ENCODE measurements at places on chromosomes 4 and X.

GRCh38 chrX:74536832-74537371 is 77.5 kb downstream of the RLIM start:
- no peak for DNase-seq

GRCh38 chr4:25345744-25346143 is 31.3 kb upstream of the ANAPC4 start:
- DNase-seq, result no peak

GRCh38 chr4:95388911-95389310 is 159.9 kb downstream of the UNC5C start:
- DNase-seq, result no peak

- DNase-seq, result no peak
Measured at GRCh38 chrX:40083979-40084359, 13.8 kb downstream of the BCOR start.

DNA sequence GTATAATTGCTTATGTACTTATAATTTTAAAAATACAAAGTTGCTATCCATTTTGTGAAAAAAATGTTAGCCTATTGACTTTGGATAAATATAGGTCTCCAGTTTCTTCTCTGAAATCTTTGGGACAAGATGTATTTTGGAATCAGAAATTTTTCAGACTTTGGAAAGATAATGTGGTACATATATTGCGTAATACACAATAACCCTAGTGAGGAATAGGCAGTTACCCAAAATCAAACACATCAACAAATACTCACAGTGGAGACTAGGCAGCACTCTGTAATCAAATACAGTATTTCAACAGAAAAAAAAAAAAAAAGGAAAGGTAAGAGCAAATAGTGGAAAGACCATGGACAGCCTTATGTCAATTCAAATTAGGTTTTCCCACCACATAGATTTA is 796.8 kb downstream of the ADGRL3 start:
- no peak for DNase-seq

GRCh38 chrX:9775930-9776329 is 10.3 kb upstream of the GPR143 start:
- no peak for DNase-seq

- no peak for DNase-seq
Measured at GRCh38 chr4:148435654-148436406, 6.4 kb downstream of the NR3C2 start.

GRCh38 chrX:36581030-36581429 is 427.1 kb upstream of the FAM47C start:
- no peak for DNase-seq

DNA sequence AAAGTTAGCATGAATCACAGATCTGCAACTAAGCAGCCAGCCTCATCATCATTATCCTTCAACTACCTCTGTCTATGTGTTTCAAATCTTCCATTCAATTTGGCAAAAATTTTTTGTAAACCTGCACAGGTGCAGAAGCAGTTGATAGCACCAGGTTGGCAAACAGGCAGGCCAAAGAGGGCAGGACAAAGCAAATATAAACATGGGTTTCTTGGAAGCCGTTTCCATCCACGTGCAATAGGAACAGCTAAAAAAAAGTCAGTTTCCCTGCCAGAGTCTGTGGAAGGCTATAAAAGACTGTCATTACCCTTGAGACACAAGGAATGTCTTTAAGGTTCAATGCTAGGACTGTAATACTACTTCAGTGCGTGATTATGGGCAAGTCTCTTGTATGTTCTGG is 253.2 kb downstream of the PDHA2 start:
- no peak for DNase-seq

GRCh38 chrX:63529961-63530360 is 178.8 kb upstream of the SPIN4 start:
- no peak for DNase-seq

GRCh38 chr4:96766359-96766758 is 926.5 kb downstream of the PDHA2 start:
- no peak for DNase-seq

GRCh38 chr4:848803-849477 is 23.0 kb upstream of the CPLX1 start:
- DNase-seq, result no peak

DNA sequence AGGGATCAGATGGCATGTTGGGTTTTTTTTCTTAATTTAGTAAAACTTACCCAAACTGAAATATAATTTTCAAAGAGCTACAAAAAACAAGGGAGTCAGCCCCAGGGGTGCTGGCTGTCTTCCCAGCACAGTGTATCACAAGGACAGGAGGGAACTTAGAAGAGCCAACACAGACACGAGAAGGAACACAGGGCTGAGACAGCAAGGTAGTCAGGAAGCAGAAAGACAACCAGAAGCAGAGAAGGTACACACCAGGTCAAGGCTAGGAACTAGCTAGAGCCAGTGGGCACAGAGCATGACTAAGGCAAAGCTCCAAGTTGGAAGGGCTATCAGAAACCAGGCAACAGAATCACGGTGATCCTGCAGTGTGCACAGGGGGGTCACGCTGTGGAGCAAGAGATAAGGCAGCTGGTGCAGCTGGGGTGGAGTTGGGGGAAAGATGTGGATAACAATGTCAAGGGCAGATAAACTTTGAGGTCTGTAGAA is 168.7 kb downstream of the NR3C2 start:
- DNase-seq, result no peak

DNA sequence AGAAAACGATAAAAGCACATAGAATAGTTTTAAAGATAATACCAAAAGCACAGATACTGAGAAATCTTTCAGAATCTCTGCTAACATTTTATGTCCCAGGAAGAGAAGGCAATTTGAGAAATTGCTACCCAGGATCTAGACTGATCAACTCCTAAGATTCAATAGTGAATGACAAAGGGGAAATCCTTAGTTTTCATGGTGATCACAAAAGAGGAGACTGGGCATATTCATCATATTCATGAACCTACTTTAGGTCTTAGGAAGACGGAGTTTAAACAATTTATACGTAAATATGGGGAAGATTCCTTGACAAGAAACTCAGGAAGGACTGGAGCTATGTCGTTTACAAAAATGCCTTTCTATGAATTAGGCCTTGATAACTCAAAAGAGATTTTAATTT is 87.3 kb downstream of the SHISA3 start:
- no peak for DNase-seq

GRCh38 chr4:13261486-13262257 is 222.5 kb downstream of the RAB28 start:
- no peak for DNase-seq

- DNase-seq, result no peak
Measured at GRCh38 chrX:31337332-31337731, 265.5 kb upstream of the FTHL17 start.

- DNase-seq, result no peak
Measured at GRCh38 chrX:71438750-71439149, 72.6 kb downstream of the TAF1 start.

DNA sequence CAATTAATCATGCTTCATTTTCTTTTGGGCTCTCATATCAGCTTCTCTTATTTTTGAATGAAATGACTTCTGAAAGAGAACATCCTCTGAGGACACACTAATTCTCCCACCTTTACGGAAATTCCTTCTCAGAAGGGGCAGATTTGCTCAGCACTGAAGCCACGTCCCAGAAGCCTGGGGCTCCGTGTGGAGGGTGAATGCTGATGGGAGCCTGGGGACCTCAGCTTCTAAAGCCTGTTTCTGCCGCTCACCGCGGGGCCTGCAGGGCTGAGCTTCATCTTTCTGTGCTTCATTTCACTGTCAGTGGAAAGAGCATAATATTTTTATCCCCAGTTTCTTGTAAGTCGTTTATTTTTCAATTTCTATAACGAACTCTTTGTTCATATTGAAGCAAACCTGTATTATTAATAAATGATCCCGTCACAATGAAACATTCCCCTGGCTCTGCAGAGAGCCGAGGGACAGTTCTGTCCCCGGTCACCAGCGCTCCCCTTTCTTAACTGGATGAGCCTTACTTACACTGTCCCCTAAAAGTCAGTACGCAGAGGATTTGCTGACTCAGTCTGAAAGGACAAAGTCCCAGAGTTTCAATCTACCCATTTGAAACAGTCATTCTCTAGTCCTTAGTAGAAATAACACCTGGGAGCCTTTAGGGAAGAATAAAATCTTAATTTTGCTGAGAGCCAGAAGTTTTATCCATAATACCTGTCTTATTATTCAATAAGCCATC is 364.6 kb upstream of the FAT1 start:
- no peak for DNase-seq

DNA sequence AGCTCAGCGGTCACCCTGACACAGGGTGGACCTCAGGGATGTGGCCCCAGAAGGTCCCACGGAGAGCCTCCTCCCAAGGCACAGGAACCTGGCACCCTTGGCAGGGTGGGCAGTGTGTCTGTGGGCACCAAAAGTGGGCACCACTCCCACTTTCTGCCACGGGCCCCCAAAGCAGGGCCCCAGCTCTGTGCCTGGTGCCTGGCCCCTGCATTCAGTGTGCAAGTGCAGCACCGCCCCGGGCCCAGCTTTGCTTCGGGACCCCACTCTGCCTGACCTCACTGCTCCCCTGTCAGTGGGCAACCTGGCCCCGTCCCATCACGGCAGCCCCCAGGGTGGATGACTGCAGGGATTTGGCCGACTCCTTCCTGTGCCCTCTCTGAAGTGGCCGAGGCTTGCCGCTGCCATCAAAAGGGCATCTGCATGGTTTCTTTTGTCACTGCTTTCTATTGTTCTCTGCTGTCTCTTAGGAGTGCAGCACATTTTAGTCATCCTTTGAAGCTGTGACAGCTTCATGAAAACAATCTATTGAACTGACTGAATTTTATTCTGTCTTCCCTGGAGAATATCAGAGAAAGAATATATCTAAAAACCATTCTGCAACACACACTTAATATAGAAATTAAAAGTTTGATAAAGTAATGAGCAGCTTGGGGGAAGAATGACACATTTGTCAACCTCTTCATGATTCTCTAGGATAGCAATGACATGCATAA is 302.4 kb downstream of the FAM47B start:
- DNase-seq, result no peak

- DNase-seq, result no peak
Measured at GRCh38 chr4:68271851-68272357, 26.4 kb upstream of the TMPRSS11B start.
